Upper lobe of left lung (tissue), 6 donors: ENCODE measurements at places on chromosomes 4 and X.
A peak's percentile ranks its signal among the peaks of the same experiment; 100 is the strongest.

DNA sequence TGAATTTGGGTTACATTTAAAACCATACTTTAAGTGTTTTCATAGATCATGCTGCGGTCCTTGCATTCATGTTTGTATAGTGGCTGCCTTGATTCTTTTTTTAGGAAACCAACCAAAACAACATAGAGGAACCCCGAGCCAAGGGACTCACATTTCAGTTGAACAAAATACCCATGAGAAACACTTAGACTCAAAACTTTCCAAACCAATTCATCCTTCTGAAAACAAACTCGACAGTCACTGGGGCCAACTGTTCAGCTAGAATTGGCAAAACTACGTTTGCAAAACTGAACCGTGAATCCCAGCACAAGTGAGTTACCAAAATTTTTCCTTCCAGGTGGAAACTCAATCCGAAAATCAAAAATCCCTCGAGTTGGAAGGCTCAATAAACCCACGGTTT is 1.4 kb downstream of the ADGRA3 start:
- DNase-seq = no peak

- no peak for DNase-seq
Measured at GRCh38 chr4:89906777-89907521, 12.3 kb downstream of the MMRN1 start.

GRCh38 chr4:38673130-38673978 is 9.4 kb downstream of the KLF3 start:
- peak; percentile 21 for DNase-seq

DNA sequence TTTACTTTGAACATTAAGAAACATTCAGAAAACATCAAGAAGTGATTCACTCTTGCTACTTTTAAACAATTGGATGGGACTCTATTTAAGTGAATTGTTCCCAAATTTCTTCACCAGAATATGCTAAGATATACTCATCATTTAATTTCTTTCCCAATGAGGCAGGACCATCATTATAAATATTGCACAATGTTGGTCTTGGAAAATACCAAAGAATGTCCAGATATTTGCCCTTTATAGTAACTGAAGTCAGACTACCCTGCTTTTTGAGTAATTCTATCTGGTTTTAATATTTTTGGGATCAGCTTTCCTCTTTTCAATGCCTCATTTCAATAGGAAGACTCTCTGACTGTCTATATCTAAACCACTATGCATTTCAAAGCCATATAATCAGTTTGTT is 129.4 kb upstream of the TENM3 start:
- DNase-seq = no peak

GRCh38 chr4:125727931-125728330 is 413.2 kb downstream of the FAT4 start:
- DNase-seq = no peak

DNA sequence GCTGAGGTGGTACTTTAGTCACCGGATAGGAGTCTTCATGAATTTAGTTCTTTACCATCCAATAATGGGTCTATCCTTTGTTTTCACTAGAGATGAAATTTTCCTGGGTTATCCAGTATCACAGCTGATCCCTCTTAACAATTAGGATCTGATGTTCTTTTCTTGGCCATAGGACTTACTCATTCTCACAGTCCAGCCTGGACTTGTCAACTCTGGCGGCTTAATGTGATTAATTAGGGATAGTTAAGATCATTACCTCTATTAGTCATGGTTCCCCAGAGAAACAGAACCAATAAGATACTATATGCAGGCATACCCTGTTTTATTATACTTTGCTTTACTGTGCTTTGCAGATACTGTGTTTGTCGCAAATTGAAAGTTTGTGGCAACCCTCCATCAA is 272.7 kb upstream of the FAT4 start:
- DNase-seq = no peak

GRCh38 chr4:48074657-48075056 is 58.1 kb downstream of the NIPAL1 start:
- DNase-seq = no peak

DNA sequence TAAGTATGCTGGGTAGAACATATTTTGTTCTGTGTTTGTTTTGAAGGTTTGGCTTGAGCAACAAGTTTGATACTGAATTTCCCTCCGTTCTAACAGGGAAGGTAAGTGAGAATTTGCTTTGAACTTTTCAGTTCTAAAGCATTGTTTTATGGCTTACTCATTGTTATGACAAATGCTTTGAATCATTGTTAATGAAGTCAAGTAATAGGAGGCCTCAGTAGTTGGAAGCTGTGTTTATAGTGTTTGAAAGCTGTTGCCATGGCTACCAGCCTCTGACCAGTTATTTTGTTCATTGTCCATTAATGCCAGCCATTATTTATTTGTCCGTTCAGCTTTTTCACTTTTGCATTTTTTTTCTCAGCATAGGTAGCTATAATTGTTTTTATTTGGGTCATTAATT is 14.4 kb downstream of the CHIC1 start:
- DNase-seq = no peak

DNA sequence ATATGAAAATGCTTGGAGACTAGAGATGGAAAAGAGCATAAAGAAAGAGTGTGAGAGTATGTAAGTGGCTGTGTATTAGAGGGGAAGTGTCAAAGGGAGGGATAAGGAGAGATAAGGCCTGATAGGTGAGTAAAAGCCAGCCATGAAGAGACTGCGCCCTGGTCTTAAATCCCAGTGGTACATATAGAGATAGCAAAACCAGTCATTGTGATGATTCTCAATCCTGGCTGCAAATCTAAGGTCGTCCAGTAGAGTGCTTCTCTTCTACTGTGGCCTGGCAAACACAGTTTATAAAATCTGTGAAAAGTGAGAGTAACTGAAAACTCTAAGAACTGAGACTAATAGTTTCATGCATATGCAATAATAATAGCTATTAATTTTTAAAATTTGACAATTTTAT is 86.9 kb downstream of the MAB21L2 start:
- no peak for DNase-seq

GRCh38 chr4:109532182-109532581 is 27.9 kb upstream of the MCUB start:
- no peak for DNase-seq

DNA sequence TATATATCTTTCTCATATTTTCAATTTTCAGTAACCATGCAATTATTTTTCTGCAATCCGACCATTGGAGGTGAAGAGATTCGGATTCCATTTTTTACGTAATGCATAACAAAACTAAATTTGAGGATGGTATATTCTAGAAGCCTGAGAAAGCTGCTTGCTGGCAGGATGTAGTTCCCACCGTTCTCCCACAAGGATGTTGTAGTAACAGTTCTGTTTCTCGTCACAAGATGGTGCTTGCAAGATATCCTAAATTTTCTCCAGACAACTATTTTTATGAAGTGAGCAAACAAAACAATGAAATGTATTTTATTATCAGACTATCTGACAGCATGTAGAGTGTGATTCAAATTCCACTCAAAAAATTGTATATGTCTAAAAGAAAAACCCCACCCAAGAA is 10.7 kb downstream of the PWWP3B start:
- DNase-seq = no peak

GRCh38 chrX:122816288-122816687 is 367.8 kb upstream of the GRIA3 start:
- no peak for DNase-seq

DNA sequence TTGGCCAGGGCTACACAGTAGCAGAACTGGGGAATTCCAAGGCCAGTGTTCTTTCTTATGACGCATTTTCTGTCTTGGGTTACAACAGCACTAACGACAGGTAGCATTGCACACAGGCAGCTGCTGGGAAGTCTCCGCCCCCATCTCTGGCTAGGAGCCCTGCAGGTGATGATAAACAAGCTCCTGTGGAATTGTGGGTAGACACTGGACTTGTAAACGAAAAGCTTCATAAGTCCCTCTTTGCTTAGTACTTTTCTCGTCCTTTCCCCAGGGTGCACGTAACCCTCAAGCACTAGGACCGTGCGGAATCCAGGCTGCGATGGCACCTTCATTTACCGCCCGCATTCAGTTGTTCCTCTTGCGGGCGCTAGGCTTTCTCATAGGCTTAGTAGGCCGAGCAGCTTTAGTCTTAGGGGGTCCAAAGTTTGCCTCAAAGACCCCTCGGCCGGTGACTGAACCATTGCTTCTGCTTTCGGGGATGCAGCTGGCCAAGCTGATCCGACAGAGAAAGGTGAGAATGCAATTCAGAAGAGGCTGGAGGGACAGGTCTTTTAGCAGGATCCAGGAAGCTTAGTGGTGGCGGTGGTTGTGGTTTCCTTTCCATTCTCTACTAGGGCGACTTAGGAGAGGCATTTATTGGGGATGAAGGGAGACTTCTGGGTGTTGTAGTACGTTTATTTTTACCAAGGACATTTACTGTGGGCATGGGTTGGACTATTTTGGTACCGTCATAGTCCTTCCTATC is at the start of gene FAAH2:
Gene FAAH2 (plus strand): TSS at position 200 of the 745 bp plus-strand sequence. CDS start 120 bp downstream, at position 320.
- DNase-seq = peak; percentile 81

- DNase-seq = peak; percentile 60
Measured at GRCh38 chr4:1534095-1534872, 128.0 kb upstream of the NKX1-1 start.

DNA sequence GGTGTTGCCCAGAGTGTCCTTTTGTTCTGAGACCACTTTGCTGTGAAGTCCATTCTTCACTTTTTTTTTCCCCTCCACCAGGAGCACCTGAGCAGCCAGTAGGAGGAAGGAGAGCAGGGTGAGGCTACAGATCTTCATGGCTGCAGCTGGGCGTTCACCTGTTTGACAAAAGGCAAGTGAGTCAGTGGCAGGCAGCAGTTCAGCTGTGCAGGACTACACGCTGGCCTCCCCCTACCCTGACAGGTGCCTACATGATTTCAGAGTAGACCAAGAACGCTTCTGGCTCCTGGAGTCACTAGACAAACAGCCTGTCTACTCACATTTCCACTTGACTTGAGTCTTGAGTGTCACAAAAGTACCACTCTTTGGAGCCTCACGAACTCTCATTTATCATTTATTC is 2.0 kb downstream of the FGFBP1 start:
- DNase-seq = peak; percentile 70

GRCh38 chr4:90198086-90198847 is 71.1 kb downstream of the CCSER1 start:
- no peak for DNase-seq

GRCh38 chr4:78542373-78542772 is 9.2 kb upstream of the ANXA3 start:
- no peak for DNase-seq

DNA sequence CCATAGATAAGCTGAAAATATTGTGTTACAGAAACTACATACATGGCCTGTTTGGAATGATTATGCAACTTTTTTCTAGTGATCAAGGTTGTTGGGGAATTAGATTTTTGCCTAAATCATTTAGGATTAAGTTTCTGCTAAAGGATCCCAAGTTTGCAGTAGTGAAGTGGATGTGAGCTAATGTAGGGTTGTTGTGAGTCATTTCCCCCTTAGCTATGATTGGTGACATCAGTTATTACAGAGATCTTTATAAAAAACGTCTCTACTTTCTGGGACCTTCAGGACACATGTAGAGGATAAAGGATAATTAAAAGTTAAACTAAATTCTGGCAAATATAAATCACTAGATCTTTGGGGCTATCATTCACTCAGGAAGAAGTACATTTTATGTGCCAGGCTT is 133.3 kb downstream of the GATB start:
- no peak for DNase-seq

DNA sequence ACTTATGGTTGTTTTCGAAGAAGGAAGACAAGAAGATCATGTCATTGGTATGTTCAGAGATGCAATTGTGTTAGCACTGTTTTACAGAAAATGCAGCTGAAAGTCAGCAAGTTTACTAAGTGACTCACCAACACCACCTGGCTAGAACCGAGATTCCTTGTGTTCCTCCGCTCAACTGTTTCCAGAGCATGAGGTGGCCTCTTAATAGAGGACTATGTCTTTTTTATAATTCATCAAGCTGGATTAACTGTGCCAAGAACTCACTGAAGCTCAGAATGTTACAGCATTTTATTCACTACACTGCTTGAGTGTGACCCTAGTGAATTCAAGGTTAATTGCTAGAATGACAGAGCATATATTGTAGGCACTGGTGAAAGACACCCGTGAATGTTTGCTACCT is 1573.5 kb upstream of the TENM3 start:
- no peak for DNase-seq
